ENCODE measurements at places on chromosomes 7 and 10.

- peak; percentile 88 for DNase-seq
These were observed 649.1 kb downstream of the TNS3 start for GRCh38 chr7:46932676-46933424.

DNA sequence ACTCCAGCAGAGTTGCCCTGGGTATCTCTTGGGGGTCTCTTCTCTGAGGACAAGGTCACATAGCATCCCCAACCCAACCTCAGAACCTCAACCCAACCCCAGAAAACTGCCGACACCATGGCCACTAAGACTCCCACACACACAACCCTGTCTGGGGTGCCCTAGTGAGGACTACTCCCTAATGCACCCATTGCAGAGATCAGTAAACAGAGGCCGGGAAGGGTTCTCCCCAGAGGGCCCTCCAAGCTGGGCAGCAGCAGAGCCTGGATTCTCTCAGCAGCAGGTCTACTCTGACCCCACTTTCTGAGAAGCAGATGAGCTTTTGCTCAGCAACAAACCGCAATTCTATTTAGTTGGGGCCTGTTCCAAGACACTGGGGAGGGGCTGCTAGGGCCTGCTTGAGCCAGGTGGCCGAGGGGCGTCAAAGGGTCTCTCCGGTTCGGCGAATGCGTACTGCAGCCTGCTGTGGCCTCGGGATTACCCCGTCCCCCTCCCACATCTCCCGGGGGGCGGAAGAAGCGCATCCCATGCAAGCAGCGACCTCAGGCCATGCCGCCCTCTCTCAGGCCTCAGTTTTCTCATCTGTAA, 828 bp downstream of the OGDHL start:
- no peak for DNase-seq

DNA sequence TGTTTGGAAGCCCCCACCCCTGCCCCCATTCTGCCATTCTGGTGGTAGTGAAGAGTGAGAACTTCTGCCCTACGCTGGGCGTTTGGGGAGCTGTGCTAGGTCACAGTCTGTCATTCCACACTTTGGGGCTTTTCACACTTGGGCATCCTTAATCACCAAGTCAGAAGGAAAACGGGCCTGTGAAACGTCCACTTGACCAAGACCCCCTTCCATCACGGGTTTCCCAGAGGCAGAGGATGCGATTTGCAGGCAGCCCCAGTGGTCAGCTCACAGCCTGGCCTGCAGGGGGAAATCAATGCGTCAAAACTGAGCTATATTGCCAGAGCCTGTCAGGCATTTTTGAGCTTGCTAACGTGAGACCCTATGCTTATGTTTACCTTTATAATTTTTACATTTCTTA, 663.3 kb upstream of the MGMT start:
- DNase-seq, result no peak

- DNase-seq, result no peak
These were observed 537.5 kb downstream of the GPAM start for GRCh38 chr10:111646021-111646420.

GRCh38 chr10:50400694-50401093, 149.4 kb upstream of the ASAH2 start:
- no peak for DNase-seq

DNA sequence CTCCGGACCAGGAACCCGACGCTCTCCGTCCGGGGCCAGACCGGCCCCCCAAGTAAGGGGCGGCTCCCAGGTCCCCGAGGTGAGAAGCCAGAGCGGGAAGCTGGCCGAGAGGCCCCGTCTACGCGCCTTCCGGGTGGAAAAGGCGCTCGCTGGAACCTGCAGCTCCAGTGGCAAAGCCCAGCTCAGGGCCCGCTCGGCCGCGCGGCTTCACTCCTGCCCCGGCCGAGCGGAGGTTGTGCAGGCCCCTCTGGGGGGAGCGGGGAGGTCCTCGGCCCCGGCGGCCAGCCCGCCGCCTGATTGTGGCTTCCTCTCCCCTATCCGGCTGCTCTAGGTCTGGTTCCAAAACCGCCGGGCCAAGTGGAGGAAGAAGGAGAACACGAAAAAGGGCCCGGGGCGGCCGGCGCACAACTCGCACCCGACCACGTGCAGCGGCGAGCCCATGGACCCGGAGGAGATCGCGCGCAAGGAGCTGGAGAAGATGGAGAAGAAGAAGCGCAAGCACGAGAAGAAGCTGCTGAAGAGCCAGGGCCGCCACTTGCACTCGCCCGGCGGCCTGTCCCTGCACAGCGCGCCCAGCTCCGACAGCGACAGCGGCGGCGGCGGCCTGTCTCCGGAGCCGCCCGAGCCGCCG, 2.9 kb downstream of the UNCX start:
- DNase-seq, result no peak

GRCh38 chr10:2541176-2541575, 526.2 kb upstream of the PFKP start:
- no peak for DNase-seq

- DNase-seq, result no peak
These were observed 929 bp upstream of the HGF start for GRCh38 chr7:81770728-81771223.

DNA sequence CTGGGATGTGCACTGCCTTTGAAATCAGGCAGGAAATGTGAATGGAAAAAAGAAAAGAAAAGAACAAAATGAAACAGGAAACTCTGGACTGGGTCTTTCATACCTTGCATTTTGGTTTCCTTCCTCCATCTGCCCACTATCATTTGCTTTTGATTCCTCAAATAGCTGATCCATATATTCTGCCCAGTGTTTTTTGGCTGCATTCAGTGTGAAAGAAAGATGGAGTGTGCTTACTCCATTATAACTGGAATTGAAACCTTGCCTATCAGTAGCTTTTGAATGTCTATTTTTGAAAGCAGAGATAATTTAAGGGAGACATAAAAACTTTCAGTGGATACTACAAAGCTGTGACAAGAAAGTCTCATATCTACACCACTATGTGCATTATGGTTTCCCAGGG, 64.1 kb upstream of the ASAH2 start:
- DNase-seq, result no peak

- DNase-seq, result peak; percentile 33
These were observed 19.1 kb downstream of the ZMYND11 start for GRCh38 chr10:154348-154747.

DNA sequence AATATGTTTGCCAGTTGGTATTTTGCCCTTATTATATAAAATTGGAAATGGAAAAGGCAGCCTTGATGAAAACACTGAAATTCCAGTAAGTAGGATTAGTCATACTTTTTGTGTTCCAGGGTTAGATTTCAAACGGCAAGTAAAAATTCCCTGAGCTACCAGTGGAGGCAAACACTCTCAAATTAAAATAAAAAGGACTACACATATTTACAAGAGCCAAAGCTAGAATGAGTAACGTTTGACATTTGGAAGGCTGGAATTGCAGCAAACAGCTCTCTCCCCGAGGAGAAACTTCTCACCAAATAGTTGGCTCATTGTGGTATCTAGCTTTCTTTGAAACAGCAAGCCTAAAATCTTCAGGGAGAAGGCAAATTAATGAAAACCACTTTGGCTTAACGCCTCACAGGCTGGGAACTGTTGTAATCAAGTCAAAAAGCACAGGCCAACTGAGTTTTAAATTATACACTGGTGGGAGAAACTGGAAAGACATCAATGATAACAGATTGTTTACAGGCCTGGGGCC, 288.4 kb downstream of the SNX13 start:
- DNase-seq, result peak; percentile 76

GRCh38 chr10:102537367-102537766, 33.6 kb downstream of the SUFU start:
- no peak for DNase-seq

DNA sequence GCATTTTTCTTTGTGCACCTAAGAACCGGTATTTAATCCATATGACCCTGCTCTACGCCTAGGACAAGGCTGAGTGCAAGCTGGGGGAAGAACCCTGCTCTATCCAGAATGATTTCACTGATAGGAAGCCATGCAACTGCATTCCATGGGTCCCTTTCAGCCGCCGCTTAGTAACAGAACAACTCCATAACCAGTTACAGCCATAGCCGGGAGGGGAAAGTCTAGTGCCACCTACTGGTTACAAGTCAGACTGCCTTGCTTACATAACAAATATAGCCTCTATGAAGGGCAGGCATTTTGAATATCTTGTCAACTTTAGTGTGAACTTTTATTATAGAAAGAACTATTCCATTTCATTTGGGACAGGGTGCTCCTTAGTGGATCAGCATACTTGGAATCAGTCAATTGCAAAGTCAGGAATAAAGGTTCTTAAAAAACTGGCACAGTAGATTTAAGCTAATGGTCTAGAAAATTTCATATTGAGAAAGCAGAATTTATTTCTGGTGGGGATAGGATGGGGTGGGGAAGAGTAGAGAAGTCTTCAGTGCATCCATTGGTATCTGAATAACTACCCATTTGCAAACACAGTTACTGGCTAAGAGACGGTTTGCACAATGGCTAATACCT, 521.7 kb downstream of the ADRA2A start:
- DNase-seq, result peak; percentile 46

GRCh38 chr10:113516061-113516460, 36.8 kb upstream of the HABP2 start:
- no peak for DNase-seq

DNA sequence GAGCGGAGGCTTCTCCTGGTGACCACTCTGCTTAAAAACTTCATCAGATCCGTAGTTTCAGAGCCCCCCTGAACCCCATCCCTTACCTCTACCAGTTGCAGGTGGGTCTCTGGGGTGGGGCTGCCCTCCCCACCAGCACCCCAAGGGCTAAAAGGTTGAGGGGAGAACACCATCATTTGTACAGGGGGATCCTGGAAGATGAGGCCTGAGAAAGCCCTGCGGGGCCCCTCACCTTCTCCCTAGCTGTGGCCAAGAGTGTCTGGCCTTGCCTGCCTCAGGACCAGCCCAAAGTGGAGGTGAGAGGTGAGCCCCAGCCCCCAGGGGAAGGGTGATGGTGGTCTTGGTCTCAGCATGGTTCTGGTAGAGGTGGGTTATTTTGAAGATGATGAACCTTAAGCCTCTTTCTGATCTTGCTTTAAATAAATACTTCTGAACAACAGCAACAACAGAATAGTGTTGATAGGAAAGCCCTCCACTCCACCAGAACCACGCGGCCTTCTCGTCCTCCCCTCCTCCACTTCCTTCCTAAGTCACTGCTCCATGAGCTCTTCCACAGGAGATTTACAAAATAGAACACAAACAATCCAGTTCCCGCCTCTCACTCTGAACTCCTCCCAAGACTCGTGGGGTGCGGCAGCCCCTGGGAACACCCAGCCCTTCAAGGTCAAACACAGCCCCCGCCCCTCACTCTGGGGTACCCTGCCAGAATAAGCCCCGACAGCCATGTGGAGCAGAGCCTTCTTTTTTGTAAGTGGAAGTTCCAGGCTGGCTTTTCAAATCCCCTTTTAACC, 169.1 kb downstream of the EGFR start:
- DNase-seq, result no peak

- no peak for DNase-seq
These were observed 116.1 kb downstream of the FAM53B start for GRCh38 chr10:124627866-124628675.

- peak; percentile 19 for DNase-seq
These were observed 612 bp downstream of the HILPDA start for GRCh38 chr7:128456255-128456725.

- DNase-seq, result peak; percentile 15
These were observed 303.1 kb upstream of the NPSR1 start for GRCh38 chr7:34354899-34355298.

DNA sequence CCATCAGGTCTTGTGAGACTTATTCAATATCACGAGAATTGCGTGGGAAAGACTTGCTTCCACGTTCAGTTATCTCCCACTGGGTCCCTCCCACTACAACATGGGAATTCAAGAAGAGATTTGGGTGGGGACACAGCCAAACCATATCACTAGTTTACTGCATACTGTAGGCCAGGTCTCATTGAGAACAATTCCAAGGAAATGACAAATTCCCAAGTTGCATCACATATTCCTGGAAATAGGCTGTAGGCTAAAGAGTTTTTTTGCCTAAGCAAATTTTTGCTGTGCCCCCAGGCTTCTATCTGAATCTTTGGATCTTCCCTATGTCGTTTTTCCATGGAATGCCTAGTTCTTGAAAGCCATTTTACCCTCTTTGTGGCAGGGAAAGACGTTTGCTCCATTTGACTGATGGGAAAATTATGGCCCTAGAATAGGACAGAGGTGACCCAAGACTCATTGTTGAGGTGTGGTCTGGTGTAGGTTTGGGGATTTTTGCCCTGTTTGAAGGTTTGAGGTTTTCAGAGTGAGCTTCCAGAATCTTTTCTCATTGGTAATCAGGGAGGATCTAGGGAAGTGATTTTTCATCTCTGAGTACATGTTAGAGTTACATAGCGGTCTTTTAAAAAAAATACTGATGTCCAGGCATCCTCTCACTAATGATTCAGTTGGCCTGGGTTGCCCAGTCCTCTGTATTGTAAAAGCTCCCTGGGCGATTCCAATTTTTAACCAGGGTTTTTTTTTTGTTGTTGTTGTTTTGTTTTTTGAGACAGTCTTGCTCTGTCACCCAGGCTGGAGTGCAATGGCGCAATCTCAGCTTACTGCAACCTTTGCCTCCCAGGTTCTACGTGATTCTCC, 44.4 kb downstream of the TACR2 start:
- peak; percentile 38 for DNase-seq

All from ELR (cell line).